ENCODE measurements at places on chromosomes 1 and 21. TPM values are rescaled to one million over a fixed set of nuclear protein-coding genes. Genes with fewer than 3 reads are reported as not detected.

The VCAM1 gene
- 2.9 TPM for total RNA-seq

The SPATA45 gene
- total RNA-seq = not detected

The ETV3L gene
- not detected for total RNA-seq

The CACNA1S gene
- not detected for total RNA-seq

The CYP4X1 gene
- total RNA-seq = 0.17 TPM
